Kidney epithelial cell (primary cell): ENCODE measurements at places on chromosomes 7 and 10. TPM values are rescaled to one million over a fixed set of nuclear protein-coding genes. Genes with fewer than 3 reads are reported as not detected.

DNA sequence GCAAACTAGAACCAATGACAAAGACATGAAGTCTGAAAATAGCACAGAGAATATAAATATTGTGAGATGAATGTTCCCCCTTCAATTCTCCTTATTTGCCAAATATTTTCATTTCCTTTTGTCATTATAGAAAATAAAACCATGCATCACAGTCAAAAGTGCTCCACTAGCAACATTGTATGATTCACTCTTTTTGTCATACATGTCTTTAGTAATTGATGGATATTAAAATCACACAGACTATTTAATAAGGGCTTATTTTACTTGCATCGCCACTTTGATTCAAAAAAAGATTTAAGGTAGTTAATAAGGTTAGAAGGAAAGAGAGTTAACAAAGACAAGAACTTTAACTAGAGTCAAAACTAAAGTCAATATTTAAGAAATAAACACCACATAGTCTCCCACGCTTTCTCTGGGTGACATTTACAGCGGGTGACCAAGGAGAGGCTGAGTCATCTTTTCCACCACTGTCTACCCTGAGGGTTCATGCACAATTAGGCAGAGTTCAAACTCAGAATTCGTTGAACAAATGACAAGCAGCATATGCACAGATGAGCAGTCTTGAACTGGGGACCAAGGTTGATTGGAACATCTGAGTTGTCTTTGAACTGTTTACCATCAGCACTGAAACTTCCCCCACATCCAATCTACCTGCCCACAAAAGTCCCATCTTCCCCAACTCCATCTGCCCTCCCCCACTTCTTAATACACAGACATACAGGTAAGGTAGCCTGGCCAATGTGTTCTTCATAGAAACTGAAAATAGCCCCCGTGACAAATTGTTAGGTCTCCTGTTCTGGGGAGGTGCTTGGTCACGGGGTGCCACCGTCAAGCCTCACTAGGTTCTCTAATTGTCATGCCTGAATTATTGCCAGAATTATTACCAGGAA lies 42.5 kb downstream of the C7orf25 start:
- no peak for DNase-seq

- DNase-seq: no peak
These were observed 309.0 kb upstream of the HGF start for GRCh38 chr7:82078807-82079206.

GRCh38 chr10:86715836-86716235 lies 40.6 kb upstream of the BMPR1A start:
- no peak for DNase-seq

- DNase-seq: no peak
These were observed 474.0 kb downstream of the GPAM start for GRCh38 chr10:111709603-111710002.

GRCh38 chr7:36304099-36304425 lies 85.6 kb upstream of the ANLN start:
- no peak for DNase-seq

DNA sequence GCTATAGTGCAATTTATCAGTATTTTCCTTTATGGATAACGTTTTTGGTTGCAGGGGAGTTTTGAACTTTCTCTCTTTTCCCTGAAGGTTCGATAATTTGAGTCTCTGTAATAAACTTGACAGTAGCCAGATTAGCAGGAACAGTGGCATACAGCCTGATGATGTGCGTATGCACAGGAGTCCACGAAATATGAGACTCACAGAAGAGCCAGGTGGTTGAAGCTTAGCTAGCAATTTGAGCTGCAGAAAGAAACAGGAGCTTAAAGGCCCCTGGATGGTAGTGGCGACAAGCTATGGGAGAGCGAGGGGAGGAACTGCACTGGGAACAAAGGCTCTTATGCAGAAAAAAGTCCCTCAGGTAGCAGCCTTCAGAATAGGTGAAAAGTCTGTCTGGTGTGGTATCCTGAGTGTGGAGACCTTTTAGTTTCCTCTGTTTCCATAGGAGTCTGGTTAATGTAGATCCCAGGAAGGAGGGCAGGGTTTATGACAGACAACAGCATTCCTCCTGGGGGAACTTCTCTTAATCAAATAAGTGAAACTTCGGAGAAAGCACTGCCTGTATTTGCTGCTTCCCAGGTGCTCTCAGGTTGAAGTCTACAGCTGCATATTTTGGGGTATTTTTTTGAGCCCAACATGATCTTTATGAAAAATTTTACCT lies 32.7 kb downstream of the FANK1 start:
- no peak for DNase-seq

GRCh38 chr10:60661637-60662036 lies 116.6 kb upstream of the CDK1 start:
- no peak for DNase-seq

DNA sequence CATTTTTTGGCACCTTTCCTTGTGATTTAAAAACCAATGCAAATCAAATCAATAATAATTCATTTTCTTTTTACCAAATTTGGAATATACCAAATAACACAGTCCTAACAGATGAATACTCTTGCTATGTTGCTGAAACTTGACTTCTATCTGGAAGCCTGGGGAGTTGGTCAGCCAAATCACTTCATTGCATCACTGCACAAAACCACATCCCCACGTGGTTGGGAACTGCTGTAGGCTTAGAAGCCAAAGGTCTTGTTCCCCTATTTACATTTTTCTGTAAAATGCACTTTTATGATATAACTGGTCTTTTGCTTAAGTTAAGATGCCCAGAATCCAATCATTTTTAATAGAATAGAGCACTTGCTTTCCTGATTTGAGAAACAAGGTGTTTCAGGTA lies 15.2 kb downstream of the GPR85 start:
- DNase-seq: no peak

DNA sequence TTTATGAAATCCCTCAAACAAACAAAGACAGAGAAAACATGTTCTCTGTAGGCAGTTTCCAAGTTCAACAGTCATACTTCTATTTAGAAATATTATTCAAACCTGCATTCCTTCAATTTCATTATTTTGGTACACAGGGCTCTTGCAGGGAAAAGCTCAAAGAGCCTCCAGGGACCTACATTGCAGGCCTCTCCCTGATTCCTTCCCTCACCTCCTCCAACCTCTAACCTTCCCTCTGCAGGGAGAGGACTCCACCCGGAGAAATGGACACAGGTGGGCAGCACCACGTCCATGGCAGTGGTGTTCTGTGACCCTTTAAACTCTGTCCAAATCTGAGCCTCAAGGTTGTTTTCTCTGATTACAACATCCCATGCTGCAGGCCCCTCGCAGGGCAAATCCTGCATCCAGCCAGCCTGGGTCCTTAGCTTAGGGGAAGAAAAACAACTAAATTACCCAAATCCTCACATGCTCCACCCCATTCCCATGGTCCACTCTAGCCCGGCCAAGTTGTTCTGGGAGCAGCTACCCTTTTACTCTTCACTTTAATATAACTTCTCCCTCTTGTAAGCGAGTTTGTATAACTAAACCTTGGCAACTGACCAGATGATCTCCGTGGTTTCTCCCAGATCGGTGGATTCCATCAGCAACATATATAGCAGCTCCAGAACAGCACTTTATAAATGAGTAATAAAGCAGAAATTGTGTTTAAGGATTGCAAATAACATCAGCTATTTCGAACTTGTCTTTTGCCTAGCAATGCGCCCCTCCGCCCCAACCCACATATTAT lies 129.8 kb downstream of the CUBN start:
- DNase-seq: no peak

Gene GFRA1
- 1.6 and 1.7 TPM in 2 replicates for total RNA-seq

Gene HOXA9
- 46.5 and 53.7 TPM in 2 replicates for total RNA-seq

Gene INA
- total RNA-seq: 8.1 and 9.2 TPM in 2 replicates

Gene NKX1-2
- not detected in 2 replicates for total RNA-seq

Gene GRM3
- total RNA-seq: not detected in 2 replicates
